ENCODE measurements at places on chromosomes 1 and 21. TPM values are rescaled to one million over a fixed set of nuclear protein-coding genes. Genes with fewer than 3 reads are reported as not detected.

- no peak for DNase-seq
Observed at GRCh38 chr21:16624479-16625118, 888.2 kb upstream of the CXADR start.

- no peak for DNase-seq
Observed at GRCh38 chr1:119714583-119714982, 2.8 kb downstream of the PHGDH start.

DNA sequence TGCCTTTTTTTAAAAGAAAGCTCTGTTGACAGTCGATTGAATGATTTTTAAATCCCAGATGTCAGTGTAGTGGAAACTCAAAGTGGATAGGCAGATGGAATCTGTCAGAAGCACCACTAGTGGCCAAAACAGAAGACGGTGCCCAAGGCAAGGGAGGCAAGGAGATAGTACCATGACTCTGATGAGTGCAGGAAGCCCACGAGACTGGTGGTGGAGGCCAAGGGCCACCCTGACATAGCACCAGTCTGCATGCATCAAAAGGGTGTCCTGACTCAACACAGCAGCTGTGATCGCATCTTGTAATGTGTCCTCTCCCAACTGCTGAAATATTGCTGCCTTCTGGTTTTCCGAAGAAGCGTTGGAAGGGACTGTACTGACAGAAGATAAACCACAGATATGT, 124.1 kb upstream of the PAPPA2 start:
- DNase-seq = no peak

- DNase-seq = no peak
Observed at GRCh38 chr1:29565490-29565889, 329.2 kb downstream of the PTPRU start.

DNA sequence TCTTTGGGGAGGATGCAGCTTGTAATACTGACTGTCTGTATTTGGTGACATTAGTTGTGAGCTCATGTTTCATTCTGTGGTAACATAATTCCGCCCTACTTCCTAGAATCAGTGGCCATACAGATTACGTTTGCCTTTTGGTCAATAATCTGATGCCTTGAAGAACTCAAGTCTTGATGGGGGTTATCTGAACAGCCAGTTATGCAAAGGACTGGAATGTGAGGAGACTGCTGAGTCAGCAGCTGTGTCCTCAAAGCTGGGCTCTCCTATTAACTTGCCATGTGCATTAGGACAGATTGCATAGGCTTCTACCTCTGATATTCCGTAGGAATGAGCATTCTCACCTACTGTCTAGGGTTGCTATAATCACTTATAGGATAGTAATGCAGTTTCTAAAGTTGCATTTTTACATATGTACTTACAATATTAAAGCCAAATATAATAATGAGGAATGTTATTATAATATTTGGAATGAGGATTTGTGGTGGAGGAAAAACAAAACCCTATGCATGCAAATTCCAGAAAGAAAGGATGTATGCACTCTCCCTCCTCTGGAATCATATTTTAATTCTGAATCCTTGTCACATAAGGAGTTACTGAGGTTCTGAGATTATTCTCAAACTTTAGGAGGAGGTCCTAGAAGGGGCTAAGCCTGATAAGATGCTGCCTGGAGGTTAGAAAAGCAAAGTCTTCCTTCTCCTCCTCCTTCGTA, 116.0 kb downstream of the NOS1AP start:
- DNase-seq = no peak

DNA sequence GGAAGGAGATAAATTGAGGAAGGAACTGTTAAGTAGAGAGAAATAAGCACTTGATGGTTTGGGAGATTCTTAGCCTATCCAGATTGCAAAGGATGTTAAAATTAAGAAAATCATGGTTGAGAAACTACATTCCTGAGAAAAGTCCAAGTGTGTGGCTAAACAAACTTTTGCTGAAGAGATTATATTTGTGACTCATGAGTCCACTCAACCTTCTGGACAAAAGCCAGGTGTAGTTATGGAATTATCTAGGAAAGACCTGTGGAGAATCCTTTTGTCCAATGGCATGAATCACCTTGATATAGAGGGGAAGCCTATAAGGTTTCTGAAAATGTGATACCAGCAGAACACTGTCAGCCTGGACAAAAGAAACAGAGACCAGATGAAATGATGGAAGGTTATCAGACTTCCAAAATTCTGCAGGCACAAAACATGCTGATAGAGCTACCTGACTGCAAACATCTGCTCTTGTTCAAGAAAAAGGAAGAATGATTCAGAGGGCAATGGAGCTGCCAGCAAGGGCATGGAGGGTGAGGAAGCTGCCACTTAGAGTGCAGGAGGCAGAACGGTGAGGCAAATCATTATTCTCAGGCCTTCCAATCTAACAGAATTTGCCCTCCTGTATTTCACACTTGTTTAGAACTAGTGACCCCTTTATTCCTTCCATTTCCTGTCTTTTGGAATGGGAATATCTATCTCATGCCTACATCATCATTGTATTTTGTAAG, 300.6 kb upstream of the PRMT6 start:
- DNase-seq = no peak

CLEC20A gene
- not detected for polyA plus RNA-seq

PHLDA3 gene
- polyA plus RNA-seq = 1.1 TPM

PLPPR4 gene
- not detected for polyA plus RNA-seq

SAMSN1 gene
- 50.8 TPM for polyA plus RNA-seq

BCL2L15 gene
- 0.75 TPM for polyA plus RNA-seq

BCAR3 gene
- 0.49 TPM for polyA plus RNA-seq
